ENCODE measurements at places on chromosomes 4 and X. TPM values are rescaled to one million over a fixed set of nuclear protein-coding genes. Genes with fewer than 3 reads are reported as not detected.

SNCA gene
- 4.8 TPM for polyA plus RNA-seq

HHIP gene
- 0.05 TPM for polyA plus RNA-seq

SERPINA7 gene
- not detected for polyA plus RNA-seq

ADH1C gene
- polyA plus RNA-seq = not detected

PACRGL gene
- polyA plus RNA-seq = 7.0 TPM

DMRTC1 gene
- not detected for polyA plus RNA-seq
